Osteoblast (primary cell): ENCODE measurements at places on chromosomes 12 and 14. TPM values are rescaled to one million over a fixed set of nuclear protein-coding genes. Genes with fewer than 3 reads are reported as not detected.

Gene GDF3
- not detected in 2 replicates for total RNA-seq

Gene PTPN21
- total RNA-seq, result 17.4 and 18.0 TPM in 2 replicates

Gene CCDC196
- not detected in 2 replicates for total RNA-seq

Gene DIO2
- 0.29 and 1.1 TPM in 2 replicates for total RNA-seq

GRCh38 chr12:24478254-24478653 lies 470.6 kb downstream of the BCAT1 start:
- H3K36me3 ChIP-seq, result no peaks in the 10 kb centered on the region
- H3K27me3 ChIP-seq, result no peaks in the 10 kb centered on the region
- no peak overlapping the region for H3K4me3 ChIP-seq
- no peak overlapping the region for H3K27ac ChIP-seq
- no peaks in the 10 kb centered on the region for H3K4me1 ChIP-seq
- DNase-seq, result no peak

- H3K4me3 ChIP-seq, result no peak overlapping the region
- H3K4me1 ChIP-seq, result no peaks in the 10 kb centered on the region
- H3K27me3 ChIP-seq, result no peaks in the 10 kb centered on the region
These were observed 201.2 kb downstream of the NTF3 start for GRCh38 chr12:5633106-5633505.

DNA sequence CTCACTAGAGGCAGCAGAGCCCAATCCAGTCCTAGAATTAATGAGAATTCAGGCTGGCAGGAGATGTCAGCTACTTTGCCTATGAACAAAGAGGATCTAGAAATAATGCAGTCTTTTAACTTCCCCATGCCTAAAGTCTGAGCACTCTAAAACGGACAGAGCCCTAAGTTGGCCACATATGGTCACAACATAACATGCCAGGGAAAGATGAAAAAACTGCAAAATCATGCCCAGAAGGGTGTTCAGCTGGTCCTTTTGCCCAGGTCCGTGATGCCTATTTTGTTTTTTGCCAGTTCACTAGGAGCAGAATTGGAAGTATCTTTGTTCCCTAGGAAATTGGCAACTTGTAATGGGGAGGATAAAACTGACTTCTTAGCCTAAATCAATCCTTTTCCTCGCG lies 20.3 kb upstream of the LMNTD1 start:
- no peak overlapping the region for H3K27ac ChIP-seq
- no peak for DNase-seq
- H3K36me3 ChIP-seq, result no peaks in the 10 kb centered on the region
- no peaks in the 10 kb centered on the region for H3K4me1 ChIP-seq

DNA sequence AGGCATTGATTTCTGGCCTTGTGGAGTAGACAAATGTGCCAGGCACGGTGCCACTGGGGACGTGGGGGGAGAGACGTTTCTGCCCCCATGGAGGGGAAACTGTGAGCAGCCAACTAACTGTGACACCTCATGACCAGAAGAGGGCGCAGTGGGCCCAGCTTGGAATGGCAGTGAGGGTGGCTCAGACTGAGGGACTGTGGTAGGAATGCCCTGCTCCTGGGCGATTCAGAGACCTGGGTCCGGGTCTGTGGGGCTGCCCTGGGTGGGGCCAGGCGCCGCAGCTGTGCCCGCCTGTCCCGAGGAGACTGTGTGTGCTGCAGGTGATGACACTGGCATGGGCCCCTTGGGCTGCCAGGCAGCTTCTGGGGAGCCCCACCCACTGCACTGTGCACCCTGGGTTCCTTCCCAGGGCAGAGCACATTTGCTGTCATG lies 60.6 kb downstream of the SLC25A47 start:
- peak; percentile 89 for DNase-seq
- no peak overlapping the region for H3K27ac ChIP-seq
- H3K27me3 ChIP-seq, result no peaks in the 10 kb centered on the region
- no peak overlapping the region for H3K4me3 ChIP-seq
- no peaks in the 10 kb centered on the region for H3K4me1 ChIP-seq

DNA sequence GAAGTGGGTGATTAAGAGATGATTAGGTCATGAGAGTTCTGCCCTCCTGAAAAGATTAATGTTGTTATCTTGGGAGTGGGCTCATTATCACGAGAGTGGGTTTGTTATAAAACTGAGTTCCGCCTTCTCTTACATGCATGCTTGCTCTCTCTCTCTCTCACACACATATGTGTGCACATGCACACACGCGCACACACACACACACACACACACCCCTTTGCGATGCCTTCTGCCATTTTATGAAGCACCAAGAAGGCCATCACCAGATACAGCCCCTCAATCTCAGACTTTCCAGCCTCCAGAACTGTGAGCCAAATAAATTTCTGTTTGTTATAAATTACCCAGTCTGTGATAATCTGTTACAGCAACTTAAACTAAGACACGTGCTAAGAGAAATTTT lies 5.7 kb upstream of the SLC41A2 start:
- H3K27ac ChIP-seq, result no peak overlapping the region
- H3K27me3 ChIP-seq, result peaks cover 20% of the 10 kb centered on the region
- peaks cover 17% of the 10 kb centered on the region for H3K4me1 ChIP-seq
- no peaks in the 10 kb centered on the region for H3K36me3 ChIP-seq

- H3K36me3 ChIP-seq, result no peaks in the 10 kb centered on the region
- H3K4me1 ChIP-seq, result peaks cover 11% of the 10 kb centered on the region
- DNase-seq, result no peak
- H3K4me3 ChIP-seq, result peak overlapping the region; percentile 76
These were observed 37.5 kb downstream of the ACACB start for GRCh38 chr12:109153821-109154441.

DNA sequence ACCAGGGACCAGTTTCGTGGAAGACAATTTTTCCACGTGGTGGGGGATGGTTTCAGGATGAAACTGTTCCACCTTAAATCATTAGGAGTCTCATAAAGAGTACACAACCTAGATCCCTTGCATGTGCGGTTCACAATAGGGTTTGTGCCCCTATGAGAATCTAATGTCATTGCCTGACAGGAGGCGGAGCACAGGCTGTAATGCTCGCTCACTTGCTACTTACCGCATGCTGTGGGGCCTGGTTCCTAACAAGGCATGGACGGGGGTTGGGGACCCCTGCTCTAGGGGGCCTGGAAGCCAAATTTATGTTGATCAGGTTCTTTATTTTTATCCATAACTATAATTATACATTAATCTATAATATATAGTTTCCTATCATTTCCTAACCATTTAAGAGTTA lies 315.3 kb downstream of the MED13L start:
- H3K27me3 ChIP-seq, result no peaks in the 10 kb centered on the region
- no peak overlapping the region for H3K4me3 ChIP-seq
- no peak for DNase-seq
- H3K36me3 ChIP-seq, result peaks cover 65% of the 10 kb centered on the region
- peaks cover 20% of the 10 kb centered on the region for H3K4me1 ChIP-seq
- H3K27ac ChIP-seq, result peak overlapping the region; percentile 88

DNA sequence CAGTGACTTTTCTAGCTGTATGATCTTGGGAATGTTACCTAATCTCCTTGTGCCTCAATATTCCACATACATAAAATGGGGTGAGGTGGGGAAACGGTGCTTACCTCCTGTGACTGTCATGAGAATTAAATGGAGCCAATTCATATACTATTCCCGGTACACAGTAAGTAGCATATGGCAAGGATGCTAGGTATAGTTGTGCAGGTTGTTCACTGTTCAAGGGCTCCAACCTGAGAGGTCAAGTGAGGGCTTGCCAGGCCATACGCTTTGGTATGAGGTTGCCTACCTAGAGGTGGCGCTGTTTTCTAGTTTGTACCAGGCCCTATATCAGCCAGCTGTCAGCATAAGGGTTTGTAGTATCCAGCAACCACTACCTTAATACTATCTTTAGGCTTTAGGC lies 3.6 kb upstream of the BATF start:
- H3K4me1 ChIP-seq, result peaks cover 5% of the 10 kb centered on the region
- no peak for DNase-seq
- H3K36me3 ChIP-seq, result no peaks in the 10 kb centered on the region
- peaks cover 5% of the 10 kb centered on the region for H3K27me3 ChIP-seq
- H3K4me3 ChIP-seq, result no peak overlapping the region
